ENCODE measurements at places on chromosomes 7 and 10. TPM values are rescaled to one million over a fixed set of nuclear protein-coding genes. Genes with fewer than 3 reads are reported as not detected.

GRCh38 chr10:43041422-43042342 is 35.2 kb upstream of the RET start:
- peak; percentile 37 for DNase-seq
- no peak overlapping the region for H3K27ac ChIP-seq
- H3K4me1 ChIP-seq, result no peaks in the 10 kb centered on the region
- H3K27me3 ChIP-seq, result no peaks in the 10 kb centered on the region

Gene MYH16
- total RNA-seq, result not detected

GRCh38 chr7:87067788-87068187 is 8.3 kb upstream of the ELAPOR2 start:
- H3K36me3 ChIP-seq, result no peaks in the 10 kb centered on the region
- no peaks in the 10 kb centered on the region for H3K27me3 ChIP-seq
- no peaks in the 10 kb centered on the region for H3K4me1 ChIP-seq
- DNase-seq, result no peak
- H3K27ac ChIP-seq, result no peak overlapping the region

GRCh38 chr10:25530306-25530705 is 355.5 kb downstream of the GPR158 start:
- H3K27ac ChIP-seq, result no peak overlapping the region
- no peaks in the 10 kb centered on the region for H3K36me3 ChIP-seq
- H3K27me3 ChIP-seq, result no peaks in the 10 kb centered on the region
- no peak for DNase-seq
- no peaks in the 10 kb centered on the region for H3K4me1 ChIP-seq

Gene AMPH
- total RNA-seq, result 3.9 TPM

DNA sequence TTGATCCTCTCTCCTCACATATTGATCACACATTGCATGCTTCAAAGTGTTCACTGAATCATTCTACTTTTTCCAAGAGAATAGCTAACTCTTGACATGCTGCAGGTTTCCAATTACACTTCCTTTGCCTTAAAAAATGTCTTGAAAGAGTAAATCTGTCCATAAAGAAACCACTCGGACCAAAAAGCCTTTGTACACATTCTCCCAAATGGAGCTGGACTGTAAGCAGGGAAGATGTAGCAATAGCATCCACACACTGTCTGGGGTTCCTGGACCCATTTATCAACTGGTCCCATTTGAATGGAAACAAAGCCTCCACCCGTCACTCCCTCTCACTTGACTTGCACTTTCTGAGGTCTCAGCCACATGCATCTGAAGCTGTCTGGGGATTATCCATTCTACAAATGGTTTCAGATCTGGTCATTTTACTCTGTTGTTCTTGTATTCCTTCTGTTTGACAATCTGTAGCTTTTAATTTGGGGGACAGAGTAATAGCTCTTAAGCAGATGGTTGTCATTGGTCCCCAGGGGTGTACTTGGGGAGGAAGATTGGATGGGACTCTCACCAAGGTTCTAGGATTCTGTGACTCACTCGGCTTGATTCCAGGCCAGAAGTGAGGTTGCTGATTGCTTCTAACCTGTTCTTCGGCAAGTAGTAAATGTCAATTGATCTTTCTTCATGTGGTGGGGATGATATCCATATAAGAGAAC is 203.5 kb downstream of the HIBADH start:
- no peak overlapping the region for H3K27ac ChIP-seq
- H3K36me3 ChIP-seq, result no peaks in the 10 kb centered on the region
- H3K4me3 ChIP-seq, result no peak overlapping the region
- no peaks in the 10 kb centered on the region for H3K4me1 ChIP-seq

Gene SVIL
- total RNA-seq, result 355 TPM

- H3K36me3 ChIP-seq, result no peaks in the 10 kb centered on the region
- H3K4me3 ChIP-seq, result no peak overlapping the region
- H3K27me3 ChIP-seq, result no peaks in the 10 kb centered on the region
- H3K27ac ChIP-seq, result peak overlapping the region; percentile 40
- peaks cover 95% of the 10 kb centered on the region for H3K4me1 ChIP-seq
- no peak for DNase-seq
Measured at GRCh38 chr7:131010717-131011431, 276.9 kb upstream of the KLF14 start.

DNA sequence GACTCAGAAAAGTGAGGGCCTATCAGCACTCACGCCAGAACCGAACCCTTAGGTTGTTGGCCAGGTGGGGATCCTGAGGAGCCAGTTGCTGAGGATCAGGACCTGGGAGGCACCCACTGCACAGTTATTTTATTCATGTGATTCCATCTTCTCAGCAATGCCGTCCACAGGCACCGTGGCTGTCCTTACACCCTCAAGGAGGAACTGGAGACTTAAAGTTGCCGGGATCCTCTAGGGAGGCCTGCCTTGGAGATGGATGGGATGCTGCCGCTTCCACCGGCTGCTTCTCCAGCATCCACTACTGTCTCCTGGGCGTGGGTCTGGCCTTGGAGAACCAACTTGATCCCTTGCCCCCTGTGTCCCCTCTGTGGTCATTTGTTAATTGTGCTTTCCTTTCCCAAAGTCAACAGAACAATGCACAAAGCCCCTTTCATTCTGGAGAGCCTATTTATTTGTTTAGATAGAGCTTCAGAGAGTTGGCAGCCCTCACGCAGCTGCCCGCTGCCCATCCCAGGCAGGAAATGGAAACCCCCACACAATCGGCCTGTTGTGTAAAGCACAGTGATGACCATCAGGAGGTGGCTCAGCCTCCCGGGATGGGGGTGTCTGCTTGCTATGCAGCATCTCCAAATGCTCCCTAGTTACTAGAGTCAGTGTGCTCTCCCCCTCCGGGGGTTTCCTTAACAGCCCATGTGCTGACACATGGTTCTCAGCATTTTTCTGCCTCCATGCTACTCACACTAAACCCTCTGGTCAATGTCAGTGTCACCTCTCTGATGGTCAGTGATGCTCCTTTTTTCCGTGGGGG is 52.9 kb upstream of the IGFBP3 start:
- H3K36me3 ChIP-seq, result no peaks in the 10 kb centered on the region
- no peak for DNase-seq

Gene ST8SIA6
- total RNA-seq, result 6.9 TPM

GRCh38 chr7:32458025-32458424 is 32.2 kb downstream of the LSM5 start:
- H3K27ac ChIP-seq, result no peak overlapping the region
- H3K4me1 ChIP-seq, result no peaks in the 10 kb centered on the region
- H3K4me3 ChIP-seq, result no peak overlapping the region
- no peaks in the 10 kb centered on the region for H3K27me3 ChIP-seq

DNA sequence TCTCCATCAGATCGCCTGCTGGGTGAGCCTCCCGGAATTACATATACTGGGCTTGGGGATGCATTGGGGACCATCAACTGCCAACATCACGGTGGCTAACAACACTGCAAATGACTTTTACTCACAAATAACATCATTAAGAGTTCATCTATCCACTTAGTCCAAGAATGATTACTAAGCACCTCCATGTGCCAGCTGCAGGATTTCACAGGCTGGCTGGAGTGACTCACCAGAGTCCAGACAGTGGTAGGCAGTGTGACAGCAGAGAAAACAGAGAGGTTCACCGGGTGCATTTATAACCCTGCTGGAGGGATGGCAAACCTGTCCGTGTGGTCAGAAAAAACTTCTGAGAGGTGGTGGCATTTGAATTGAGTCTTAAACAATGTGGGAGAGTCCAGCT is 3.2 kb upstream of the IGFBP3 start:
- no peaks in the 10 kb centered on the region for H3K36me3 ChIP-seq
- H3K27ac ChIP-seq, result no peak overlapping the region
- DNase-seq, result no peak
- H3K27me3 ChIP-seq, result peaks cover 11% of the 10 kb centered on the region

Gene GARIN1A
- total RNA-seq, result 0.31 TPM

Gene PPP1R17
- total RNA-seq, result not detected

Gene REEP3
- total RNA-seq, result 31.2 TPM

GRCh38 chr10:119219871-119220270 is 12.5 kb downstream of the GRK5 start:
- H3K36me3 ChIP-seq, result no peaks in the 10 kb centered on the region
- H3K27ac ChIP-seq, result peak overlapping the region; percentile 74
- H3K27me3 ChIP-seq, result no peaks in the 10 kb centered on the region
- no peak for DNase-seq
- peaks cover 91% of the 10 kb centered on the region for H3K4me1 ChIP-seq

GRCh38 chr10:96556003-96556402 is 30.8 kb downstream of the TM9SF3 start:
- H3K27ac ChIP-seq, result no peak overlapping the region
- no peak overlapping the region for H3K4me3 ChIP-seq
- no peak for DNase-seq
- H3K4me1 ChIP-seq, result no peaks in the 10 kb centered on the region

Gene HOXA5
- total RNA-seq, result not detected

DNA sequence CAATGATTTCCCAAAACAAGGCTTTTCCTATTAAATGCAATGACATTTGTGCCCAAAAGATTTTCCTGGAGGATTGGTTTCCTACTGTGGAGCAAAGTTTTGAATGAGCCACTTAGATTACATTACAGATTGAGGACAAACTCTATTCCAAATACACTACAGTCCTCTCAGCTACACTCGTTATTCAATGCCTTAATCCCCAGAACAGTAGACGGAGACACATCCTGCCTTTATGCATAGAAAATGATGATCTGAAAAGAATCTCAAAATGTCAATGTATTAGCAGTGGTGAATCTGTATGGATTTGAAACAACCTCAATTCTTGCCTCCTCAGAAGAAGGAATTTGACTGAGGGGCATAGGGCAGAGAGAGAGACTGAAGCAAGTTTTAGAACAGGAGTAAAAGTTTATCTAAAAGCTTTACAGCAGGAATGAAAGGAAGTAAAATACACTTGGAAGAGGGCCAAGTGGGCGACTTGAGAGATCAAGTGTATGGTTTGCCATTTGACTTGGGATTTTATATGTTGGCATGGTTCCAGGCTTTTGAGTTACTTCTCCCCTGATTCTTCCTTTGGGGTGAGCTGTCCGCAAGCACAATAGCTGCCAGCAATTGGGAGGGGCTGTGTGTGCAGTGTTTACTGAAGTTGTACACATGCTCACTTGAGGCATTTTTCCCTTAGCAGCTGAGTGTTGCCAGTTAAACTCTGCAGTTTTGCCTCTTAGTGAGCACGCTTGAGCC is 891.9 kb upstream of the MBL2 start:
- no peak overlapping the region for H3K4me3 ChIP-seq
- H3K4me1 ChIP-seq, result no peaks in the 10 kb centered on the region
- H3K27ac ChIP-seq, result no peak overlapping the region
- no peaks in the 10 kb centered on the region for H3K36me3 ChIP-seq
- no peaks in the 10 kb centered on the region for H3K27me3 ChIP-seq

DNA sequence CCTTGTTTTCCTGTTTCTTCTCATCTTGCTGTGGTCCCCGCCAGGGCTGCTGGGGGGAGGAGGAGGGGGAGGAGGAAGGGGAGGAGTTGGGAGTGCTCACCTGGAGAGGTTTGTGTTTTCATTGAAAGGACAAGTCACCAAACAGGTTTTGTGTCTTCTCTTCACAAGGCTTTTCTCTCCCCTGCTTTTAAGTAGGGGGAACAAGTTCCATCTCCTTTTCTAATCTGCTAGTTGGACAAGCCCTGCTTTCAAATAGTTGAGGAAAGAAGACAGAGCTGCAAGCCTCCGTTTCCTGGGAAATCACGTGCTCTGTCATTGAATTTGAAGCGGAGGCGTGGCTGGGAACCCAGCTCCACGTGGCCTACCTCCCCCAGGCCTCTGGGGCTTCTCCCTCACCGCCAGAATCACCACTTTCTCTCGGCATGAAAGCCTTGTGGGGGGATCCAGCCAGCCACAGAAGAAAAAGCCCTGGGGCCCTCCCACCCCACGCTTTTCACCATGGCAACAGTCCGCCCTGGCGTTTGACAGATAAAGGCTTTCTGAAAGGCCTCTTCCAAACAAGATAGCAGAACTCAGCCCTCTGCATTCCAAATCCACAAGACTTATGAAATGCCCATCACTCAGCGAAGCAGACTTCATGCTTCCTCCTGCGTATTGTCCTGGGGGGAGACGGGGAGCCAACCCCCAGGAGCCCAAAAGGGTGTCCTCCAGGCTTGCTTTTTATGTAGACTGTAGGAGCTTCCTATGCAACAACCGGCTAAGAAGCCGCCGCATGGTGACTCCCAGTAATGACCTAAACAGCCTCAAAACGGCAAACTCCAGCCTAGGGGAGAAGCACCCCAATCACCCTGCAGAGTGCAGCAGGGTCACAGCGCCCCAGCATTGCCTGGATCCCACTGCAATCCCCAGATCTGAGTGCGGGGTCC is 51.7 kb downstream of the PROSER2 start:
- H3K4me3 ChIP-seq, result no peak overlapping the region
- no peaks in the 10 kb centered on the region for H3K36me3 ChIP-seq
- peak; percentile 27 for DNase-seq
- peak overlapping the region; percentile 13 for H3K27ac ChIP-seq
- no peaks in the 10 kb centered on the region for H3K27me3 ChIP-seq

Measured in heart left ventricle (tissue), 16 donors.